Activated T-cell treated with anti-CD3 and anti-CD28 coated beads, Interleukin-2, amount 50 U/mL, for 24 hours (primary cell): ENCODE measurements at places on chromosomes 1 and 21.

DNA sequence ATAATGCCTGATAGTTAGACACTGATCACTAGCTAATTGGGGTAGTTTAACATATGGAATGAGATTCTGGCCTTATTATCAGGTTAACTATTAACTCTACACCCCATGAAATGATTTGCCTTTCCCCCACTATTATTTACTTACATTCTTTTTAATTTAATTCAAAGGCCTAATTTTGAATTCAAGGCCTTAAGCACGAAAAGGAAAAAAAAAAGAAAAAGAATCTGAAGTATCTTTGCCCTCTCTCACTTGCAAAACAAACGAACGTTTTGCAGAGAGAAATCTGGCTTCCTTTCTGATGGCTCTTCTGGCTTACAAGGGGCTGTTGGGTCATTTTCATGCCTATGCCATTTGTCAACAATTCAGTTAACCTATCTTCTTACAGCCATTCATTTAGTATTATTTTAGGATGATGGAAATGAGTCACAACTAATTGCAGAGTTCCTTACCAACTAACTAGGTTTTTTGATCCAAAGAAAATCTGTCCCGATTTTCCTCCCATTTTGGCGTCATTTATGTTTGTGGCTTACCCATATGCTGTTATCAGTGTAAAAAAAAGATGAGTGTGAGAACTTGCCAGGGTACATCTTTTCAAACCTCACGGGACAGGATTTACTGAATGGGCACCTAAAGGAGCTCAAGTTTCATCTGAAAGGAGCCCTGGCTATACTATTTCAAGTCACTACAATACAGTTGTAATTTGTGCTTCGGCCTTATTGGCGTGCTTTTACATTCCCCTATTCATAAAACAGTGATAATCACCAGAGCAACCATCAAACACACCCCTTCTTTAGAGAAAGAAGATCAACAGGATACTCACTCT is 1.9 kb upstream of the ERRFI1 start:
- peaks cover 29% of the 10 kb centered on the region for H3K27me3 ChIP-seq
- peaks cover 12% of the 10 kb centered on the region for H3K4me1 ChIP-seq
- no peak overlapping the region for H3K27ac ChIP-seq
- peaks cover 3% of the 10 kb centered on the region for H3K36me3 ChIP-seq

GRCh38 chr21:21969211-21969610 is 971.0 kb downstream of the NCAM2 start:
- DNase-seq: no peak
- no peak overlapping the region for H3K27ac ChIP-seq
- no peaks in the 10 kb centered on the region for H3K27me3 ChIP-seq
- no peaks in the 10 kb centered on the region for H3K4me1 ChIP-seq
- H3K4me3 ChIP-seq: no peak overlapping the region

DNA sequence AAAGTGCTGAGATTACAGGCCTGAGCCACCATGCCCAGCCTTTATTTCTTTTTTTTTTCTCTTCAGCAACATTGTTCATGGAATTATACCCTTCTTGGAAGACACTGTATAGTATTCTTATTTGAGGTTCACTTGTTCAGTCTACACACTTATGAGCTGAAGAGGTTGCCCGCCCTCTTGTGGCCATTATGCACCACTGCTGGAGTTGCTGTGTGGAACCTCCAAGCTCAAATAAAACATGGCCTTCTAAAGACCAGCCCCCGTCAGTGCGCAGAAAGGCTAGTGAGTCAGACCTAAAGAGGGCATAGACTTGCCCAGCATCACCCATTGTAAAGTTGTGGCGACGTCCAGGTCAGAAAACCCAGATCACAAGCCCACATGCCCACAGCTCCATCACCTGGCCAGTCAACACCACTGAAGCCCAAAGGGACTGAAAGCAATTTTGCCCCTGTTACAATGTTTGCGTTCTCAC is 20.4 kb downstream of the LURAP1 start:
- peaks cover 2% of the 10 kb centered on the region for H3K4me1 ChIP-seq
- H3K36me3 ChIP-seq: no peaks in the 10 kb centered on the region
- H3K27me3 ChIP-seq: no peaks in the 10 kb centered on the region
- no peak overlapping the region for H3K27ac ChIP-seq
- peak; percentile 62 for DNase-seq

- no peaks in the 10 kb centered on the region for H3K4me1 ChIP-seq
- no peak overlapping the region for H3K4me3 ChIP-seq
- no peak overlapping the region for H3K27ac ChIP-seq
- H3K36me3 ChIP-seq: no peaks in the 10 kb centered on the region
- H3K27me3 ChIP-seq: no peaks in the 10 kb centered on the region
Measured at GRCh38 chr1:76759171-76759860, 108.0 kb upstream of the ST6GALNAC5 start.

- peaks cover 16% of the 10 kb centered on the region for H3K4me1 ChIP-seq
- no peak for DNase-seq
- H3K27me3 ChIP-seq: no peaks in the 10 kb centered on the region
Measured at GRCh38 chr1:150683914-150684313, 13.0 kb downstream of the GOLPH3L start.

DNA sequence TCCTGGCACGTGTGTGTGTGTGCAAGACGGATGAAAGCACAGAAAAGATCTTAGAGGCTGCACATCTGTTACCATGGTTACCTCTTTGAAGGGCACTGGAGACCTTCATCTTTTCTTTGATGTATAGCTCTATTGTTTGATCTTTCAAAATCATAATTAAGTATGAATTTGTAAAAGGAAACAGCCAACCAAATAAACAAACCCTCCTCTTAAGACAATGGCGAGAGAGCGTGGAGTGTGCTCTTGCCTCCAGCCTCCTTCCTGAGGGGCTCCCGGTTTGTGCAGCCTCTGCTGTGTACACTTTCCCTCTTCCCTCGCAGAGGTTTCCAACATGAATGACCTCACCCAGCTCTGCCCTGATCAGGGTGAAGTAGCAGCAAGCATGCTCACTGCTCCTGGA is 27.9 kb downstream of the CACNA1S start:
- no peak overlapping the region for H3K4me3 ChIP-seq
- no peak overlapping the region for H3K27ac ChIP-seq
- no peak for DNase-seq
- H3K4me1 ChIP-seq: no peaks in the 10 kb centered on the region

DNA sequence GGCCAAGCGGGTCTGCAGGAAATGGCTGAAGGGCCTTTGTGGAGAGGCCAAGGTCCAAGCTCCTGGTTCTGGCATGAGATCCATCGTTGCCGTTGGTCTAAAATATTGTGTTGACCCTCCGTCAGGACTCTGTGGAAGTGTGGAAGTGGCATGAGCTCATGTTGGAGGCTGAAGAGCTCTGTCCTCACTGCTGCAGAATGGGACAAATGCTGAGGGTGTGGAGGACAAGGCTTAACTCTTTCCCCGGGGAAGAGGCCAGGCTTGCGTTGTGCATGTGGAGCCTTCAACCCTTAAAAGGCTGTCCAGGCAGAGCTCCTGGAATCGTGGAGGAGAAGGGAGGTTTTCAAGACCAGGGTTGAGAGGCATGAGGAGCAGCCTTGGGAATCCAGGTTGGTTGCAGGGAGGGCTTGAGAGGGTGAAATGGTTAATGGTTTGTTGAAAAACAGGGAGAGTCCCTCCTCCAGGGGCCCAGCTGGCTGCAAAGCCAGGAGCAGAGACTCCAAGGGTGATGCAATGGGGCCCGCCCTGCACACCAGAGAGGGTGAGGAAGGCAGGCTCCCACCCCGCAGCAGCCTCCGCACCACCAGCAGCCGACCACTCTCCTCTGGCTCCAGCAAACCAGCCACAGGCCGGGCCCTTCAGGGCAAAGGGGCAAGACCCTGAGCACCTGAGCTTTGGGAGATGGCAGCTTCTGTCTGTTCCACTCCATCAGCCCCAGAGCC is 6.7 kb upstream of the AHCYL1 start:
- no peak overlapping the region for H3K27ac ChIP-seq
- no peaks in the 10 kb centered on the region for H3K36me3 ChIP-seq
- H3K27me3 ChIP-seq: peaks cover 4% of the 10 kb centered on the region
- DNase-seq: no peak
- no peak overlapping the region for H3K4me3 ChIP-seq
- H3K4me1 ChIP-seq: no peaks in the 10 kb centered on the region

GRCh38 chr1:9293533-9294404 is 1.1 kb downstream of the SPSB1 start:
- peak; percentile 68 for DNase-seq
- H3K4me1 ChIP-seq: peaks cover 14% of the 10 kb centered on the region
- no peak overlapping the region for H3K4me3 ChIP-seq

- DNase-seq: peak; percentile 72
- no peaks in the 10 kb centered on the region for H3K27me3 ChIP-seq
- no peak overlapping the region for H3K4me3 ChIP-seq
- no peak overlapping the region for H3K27ac ChIP-seq
- no peaks in the 10 kb centered on the region for H3K36me3 ChIP-seq
- H3K4me1 ChIP-seq: peaks cover 15% of the 10 kb centered on the region
Measured at GRCh38 chr1:204989266-204990058, 53.5 kb upstream of the CNTN2 start.

GRCh38 chr1:12525311-12526181 is 92.5 kb downstream of the DHRS3 start:
- no peak overlapping the region for H3K4me3 ChIP-seq
- peaks cover 16% of the 10 kb centered on the region for H3K4me1 ChIP-seq
- H3K27ac ChIP-seq: no peak overlapping the region

GRCh38 chr1:43908858-43909257 is 24.7 kb upstream of the ARTN start:
- H3K36me3 ChIP-seq: no peaks in the 10 kb centered on the region
- DNase-seq: no peak
- H3K27me3 ChIP-seq: no peaks in the 10 kb centered on the region
- no peaks in the 10 kb centered on the region for H3K4me1 ChIP-seq
- H3K27ac ChIP-seq: no peak overlapping the region

DNA sequence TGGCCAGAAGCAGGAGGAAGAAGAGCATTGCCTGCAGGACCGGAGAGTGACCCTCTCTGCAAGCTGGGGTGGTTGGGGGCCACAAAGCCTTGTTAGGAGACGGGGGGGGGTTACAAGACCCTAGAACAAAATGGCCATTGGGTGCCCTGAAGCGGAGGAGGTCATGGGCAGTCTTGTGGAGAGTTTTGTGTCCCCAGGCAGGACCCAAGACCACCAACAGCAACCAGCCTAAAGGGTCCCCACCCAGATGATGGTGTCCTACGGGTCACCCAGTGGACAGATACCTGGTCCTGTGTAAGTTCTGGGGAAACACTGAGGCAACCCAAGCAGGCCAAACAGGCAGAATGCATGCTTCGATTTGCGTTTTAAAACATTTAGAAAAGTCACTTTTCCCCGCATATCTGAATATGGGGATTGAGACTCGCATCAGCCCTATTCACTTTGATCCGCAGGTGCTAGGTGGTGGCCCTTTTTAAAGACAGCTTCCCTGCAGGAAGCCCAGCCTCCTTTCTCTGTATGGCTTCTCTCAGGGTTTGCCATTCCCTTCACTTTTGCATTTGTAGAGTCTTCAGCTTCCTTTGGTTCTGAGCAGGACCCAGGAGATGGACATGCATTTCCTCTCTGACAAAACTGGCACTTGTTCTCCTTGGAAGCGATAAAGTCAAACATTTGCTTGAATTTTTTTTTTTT is 21.1 kb downstream of the GNG4 start:
- peaks cover 9% of the 10 kb centered on the region for H3K4me1 ChIP-seq
- no peaks in the 10 kb centered on the region for H3K36me3 ChIP-seq
- peaks cover 8% of the 10 kb centered on the region for H3K27me3 ChIP-seq
- no peak overlapping the region for H3K27ac ChIP-seq
- DNase-seq: no peak

DNA sequence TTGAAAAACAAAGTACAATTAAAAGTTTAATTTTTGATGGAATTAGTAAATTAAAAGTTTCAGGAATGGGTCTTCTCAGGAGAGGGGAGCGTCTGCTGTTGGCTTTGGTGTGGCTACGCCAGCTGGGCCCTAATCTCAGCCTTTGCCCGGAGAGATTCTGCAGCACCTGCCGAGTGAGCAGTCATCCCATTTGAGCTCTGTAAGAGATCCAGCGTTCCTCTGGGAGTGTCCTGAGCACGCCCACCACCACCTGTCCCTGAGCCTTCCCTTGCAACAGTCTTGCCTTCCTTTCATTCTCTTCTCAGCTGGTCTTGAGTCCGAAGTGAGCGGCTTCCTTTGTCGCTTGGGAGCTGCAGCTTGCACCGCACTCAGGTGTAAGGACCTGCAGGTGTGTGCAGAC is 263.1 kb downstream of the CAMTA1 start:
- no peak overlapping the region for H3K4me3 ChIP-seq
- H3K27ac ChIP-seq: no peak overlapping the region
- H3K4me1 ChIP-seq: no peaks in the 10 kb centered on the region
- no peaks in the 10 kb centered on the region for H3K36me3 ChIP-seq
- H3K27me3 ChIP-seq: peaks cover 8% of the 10 kb centered on the region

DNA sequence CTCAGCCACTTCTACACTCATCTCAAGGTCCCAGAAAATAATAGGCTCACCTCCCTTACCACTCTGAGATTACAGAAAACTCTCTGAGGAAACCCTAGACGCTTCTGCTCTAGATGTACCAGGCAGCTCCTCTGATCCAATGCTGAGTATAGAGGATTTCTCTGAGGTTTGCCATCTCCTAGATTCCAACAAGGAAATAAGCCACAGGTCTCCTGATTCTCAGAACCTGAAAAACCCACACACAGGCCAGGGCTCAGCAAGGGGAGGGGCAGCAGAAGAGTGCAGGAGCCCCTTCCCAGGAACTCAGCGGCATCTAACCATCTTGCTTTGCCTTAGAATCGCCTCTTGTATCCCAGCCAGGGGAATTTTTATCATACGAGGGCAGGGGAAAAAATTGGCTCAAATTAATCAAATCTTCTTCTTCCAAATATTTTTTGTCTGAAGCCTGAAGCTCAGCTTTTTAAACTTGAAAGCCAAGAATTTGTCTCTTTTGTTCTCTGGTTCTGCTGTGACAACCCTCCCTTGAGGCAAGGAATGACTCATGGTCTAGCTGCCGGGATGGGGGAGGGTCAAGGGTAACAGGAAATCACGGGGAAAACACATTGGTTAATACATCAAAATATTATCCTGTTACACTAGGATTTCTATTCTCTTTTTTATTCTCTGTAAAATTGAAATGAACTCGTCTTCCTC is 30.8 kb downstream of the GORAB start:
- peaks cover 17% of the 10 kb centered on the region for H3K4me1 ChIP-seq
- no peak for DNase-seq
- no peak overlapping the region for H3K4me3 ChIP-seq
- peaks cover 4% of the 10 kb centered on the region for H3K36me3 ChIP-seq
- H3K27ac ChIP-seq: peak overlapping the region; percentile 23
- peaks cover 9% of the 10 kb centered on the region for H3K27me3 ChIP-seq

DNA sequence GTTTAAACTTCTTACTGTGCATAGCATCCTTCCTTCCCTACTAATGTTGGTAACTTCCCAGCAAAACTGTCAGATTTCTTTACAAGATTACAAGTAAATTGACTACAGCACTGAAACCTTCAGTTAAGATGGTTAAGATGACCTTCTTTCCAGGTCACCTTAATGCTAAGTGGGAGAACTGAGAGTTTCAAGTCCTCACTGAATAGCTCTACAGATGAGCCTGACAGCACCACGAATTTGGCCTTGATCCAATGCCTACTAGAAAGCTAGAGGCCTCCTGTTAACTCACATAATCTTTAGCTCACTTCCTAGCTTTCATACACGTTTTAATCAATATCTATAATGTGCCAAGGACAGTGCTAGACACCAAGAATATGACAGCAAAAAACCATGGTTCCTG is 276.0 kb upstream of the PLD5 start:
- peaks cover 3% of the 10 kb centered on the region for H3K27me3 ChIP-seq
- DNase-seq: no peak
- H3K4me3 ChIP-seq: no peak overlapping the region
- no peaks in the 10 kb centered on the region for H3K36me3 ChIP-seq

GRCh38 chr1:96581772-96582171 is 139.8 kb upstream of the PTBP2 start:
- H3K27me3 ChIP-seq: peaks cover 9% of the 10 kb centered on the region
- no peak overlapping the region for H3K27ac ChIP-seq
- no peaks in the 10 kb centered on the region for H3K4me1 ChIP-seq
- H3K4me3 ChIP-seq: no peak overlapping the region
- no peaks in the 10 kb centered on the region for H3K36me3 ChIP-seq
